GF-D8 (cell line): ENCODE measurements at places on chromosomes 1 and 21.

DNA sequence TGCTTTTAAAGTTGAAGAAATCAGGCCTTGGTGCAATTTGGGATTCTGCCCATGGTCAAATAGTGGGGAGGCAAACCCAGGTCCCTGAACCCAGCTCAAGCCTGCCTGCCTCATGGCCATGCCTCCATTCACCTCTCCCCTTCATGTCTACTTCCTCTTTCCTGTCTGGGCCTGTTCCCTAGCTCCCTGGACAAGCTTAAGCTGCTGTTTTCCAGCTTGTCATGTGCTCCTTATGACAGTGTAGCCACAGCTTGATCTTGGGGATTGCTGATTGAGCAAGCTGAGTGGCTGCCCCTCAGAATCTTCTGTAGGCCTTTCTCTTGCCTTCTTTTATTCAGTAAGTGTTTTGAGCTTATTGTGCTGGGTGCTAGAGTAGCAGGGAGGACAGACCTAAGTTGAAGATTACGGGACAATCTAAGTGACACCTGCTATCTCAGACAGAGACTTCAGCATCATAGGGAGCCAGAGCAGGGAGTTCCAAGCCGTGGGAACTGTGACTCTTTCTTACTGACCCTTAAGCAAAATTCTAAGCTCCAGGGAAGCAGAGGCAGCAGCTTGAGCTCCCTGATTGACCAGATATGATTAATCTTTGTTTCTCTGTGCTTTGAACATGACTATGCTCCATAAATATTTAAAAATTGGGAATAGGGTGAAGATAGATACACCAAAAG, 520 bp upstream of the MR1 start:
- peak; percentile 64 for DNase-seq

DNA sequence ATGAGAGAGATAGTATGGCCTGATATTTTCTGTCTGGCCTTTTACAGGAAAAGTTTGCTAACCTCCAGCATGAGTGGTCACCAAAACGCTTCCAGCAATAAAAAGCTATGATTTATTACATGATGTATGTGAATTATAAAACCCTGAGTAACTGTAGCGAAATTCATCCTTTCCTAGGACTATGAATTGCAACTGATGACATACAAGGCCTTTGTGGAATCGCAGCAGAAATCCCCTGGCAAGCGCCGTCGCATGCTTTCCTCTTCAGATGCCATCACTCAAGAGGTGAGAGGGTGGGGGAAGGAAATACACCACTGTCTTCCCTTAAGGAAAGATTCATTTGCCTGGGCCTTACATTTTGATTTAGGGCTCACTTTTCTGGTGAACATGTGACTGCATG, 117.9 kb downstream of the MACF1 start:
- DNase-seq = no peak

DNA sequence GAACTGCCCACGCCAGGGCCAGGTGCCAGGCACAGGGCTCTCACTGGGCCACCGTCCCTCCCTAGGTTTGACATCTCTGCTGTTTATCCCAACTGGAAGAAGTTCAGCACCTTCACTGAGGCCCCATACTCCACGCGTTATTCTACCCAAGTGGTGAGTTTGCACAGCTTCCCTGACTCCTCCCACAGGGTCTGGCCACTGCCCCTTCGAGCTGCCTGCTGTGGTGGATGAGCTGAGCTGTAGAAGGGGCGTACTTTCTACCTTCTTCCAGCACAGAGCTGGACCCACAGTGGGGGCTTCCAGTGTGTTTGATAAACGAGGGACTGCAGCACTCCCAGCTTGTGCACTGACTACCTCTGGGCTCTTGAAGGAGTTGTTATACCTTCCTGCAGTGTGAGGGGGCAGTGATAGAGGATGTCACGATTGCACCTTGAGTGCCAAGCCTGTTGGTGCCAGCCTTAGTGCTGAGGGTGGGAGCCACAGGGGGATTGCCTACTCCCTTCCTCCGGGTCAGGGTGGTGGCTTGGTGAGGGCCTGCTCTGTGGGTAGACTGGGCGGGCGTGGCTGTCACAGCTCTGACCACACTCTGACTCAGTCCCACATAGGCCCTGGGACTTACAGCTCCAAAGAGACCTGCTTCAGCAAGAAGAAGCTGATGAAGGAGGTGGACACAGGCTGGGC, 5.9 kb upstream of the TTC22 start:
- DNase-seq = no peak

DNA sequence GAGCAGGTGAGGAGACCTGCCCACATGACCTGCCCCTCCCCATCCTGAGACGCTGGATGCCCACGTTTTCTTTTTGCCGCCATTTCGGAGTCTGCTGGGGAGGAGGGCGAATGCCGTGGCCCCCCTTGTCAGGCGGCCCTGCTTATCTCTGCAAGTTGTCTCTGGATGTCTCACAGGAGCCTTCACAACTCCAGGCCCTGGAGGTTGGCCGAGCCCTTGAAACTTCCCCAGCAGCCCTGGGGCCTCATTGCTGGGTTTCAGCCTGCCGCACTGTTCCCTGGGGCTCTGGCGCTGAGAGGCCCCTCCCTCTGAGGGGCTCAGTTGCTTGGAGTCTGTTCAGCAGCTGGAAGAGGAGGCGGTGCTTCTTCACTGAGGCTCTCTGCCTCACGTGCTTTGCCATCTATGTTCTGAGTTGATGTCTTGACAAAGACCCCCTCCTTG, 29.8 kb upstream of the ZBTB21 start:
- no peak for DNase-seq

- no peak for DNase-seq
These were observed 13.7 kb upstream of the LBR start for GRCh38 chr1:225441314-225442122.

DNA sequence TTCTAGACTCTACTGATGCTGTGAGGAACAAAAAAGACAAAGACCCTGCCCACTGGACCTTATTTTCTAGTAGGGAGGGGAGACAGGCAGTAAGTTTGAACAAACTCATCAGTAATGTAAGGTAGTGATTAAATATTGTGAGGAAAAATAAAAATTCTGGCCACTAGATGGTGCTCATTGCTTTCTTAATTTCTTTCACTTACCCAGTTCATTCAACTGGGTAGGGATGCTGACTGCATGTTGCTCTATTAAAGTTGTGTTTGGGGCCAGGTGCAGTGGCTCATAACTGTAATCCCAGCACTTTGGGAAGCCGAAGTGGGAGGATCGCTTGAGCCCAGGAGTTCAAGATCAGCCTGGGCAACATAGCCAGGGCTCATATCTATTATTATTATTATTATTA, 6.3 kb upstream of the KYAT3 start:
- peak; percentile 38 for DNase-seq

DNA sequence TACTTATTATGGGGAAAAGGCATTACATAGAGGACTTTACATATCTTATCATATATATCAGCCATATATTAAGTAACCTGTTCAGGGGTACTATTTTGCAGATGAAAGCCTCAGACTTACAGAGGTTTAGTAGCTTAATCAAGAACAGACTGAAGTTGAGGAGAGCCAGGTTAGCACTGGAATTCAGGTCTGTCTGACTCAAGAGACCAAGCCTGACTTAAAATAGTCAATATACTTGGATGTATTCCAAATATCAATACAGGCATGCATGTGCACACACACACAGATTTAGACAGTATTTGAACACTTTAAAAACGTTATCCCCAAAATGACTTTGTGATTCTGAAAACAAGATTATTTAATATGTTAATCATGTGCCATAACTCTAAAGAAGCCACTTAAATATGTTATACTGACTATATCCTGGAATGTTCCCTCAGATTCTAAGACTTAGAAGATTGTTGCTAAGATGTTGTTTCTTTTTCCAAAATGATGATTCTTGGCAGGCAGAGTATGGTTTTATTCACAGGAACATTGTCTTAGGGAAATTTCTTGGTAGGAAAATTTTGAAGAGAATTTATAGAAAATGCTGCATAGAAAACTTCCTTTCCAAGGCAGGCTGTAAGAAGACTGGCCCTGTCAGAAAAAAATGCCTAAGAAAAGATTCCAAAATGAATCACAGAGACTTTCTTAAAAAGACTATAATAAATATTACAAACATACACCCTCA, 61.6 kb downstream of the ADAMTS1 start:
- DNase-seq = no peak

DNA sequence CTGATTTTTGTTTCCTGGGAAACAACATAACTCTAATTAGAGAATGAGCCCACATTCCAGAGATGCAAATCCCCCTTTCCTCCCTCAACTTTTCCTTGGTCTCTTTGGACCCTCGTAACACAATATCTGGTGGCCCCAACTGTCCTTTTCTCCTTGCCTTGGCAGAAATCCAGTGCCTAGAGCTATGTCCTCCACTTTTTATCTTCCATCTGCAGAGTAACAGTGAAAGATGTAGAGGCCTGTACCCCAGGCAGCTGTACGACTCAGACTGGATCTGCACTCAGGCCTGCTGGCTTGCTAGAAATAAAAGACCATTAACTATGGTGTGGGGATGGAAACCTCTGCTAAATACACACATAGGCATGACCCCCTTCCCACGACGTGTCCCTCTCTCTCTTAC, 72.0 kb downstream of the WARS2 start:
- no peak for DNase-seq

GRCh38 chr1:112256411-112256810, 139.6 kb upstream of the CTTNBP2NL start:
- no peak for DNase-seq

- no peak for DNase-seq
These were observed 8.6 kb downstream of the CACNA1S start for GRCh38 chr1:201103666-201104065.

- no peak for DNase-seq
These were observed 42.8 kb downstream of the CAPN9 start for GRCh38 chr1:230790026-230790425.

- DNase-seq = no peak
These were observed 129.7 kb downstream of the DUSP10 start for GRCh38 chr1:221612047-221612777.

- no peak for DNase-seq
These were observed 22.8 kb upstream of the TSPEAR start for GRCh38 chr21:44734026-44734745.

DNA sequence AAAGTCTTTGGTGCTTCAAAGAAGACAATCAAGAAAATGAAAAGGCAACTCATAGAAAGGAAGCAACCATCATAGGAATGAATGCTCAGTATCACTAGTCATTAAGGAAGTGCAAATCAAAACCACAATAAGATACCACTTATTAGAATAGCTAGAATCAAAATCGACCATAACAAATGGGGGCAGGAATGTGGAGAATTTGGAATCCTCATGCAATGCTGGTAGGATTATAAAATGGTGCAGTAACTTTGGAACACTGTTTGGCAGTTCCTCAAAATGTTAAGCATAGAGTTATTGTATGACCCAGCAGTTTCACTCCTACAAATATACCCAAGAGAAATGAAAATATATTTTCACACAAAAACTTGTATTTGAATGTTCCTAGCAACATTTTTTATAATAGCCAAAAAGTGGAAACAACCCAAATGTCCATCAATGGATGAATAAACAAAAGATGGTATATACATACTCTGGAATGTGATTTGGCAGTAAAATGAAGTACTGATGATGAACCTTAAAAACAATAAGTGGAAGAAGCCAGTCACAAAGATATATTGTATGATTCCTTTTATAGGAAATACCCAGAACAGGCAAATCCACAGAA, 105.6 kb downstream of the MIS18A start:
- no peak for DNase-seq

- no peak for DNase-seq
These were observed 10.2 kb downstream of the ERG start for GRCh38 chr21:38487901-38488639.

DNA sequence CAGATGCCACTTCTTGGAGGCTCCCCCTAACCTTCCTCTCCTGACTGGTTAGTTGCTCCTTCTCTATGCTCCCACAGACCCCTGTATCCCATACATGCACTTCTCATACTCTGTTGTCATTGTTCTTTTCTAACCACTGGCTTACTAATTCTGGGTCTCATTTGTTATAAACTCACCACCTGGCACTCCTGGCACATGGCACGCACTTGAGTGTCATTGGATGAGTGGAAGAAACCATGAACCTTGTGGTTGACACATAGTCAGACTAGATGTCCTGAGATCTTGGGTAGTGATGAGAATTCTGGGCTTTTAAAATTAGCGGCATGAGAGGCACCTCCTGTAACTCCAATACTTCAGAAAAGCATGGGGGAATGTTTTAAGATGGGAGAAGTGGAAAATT, 49.3 kb downstream of the TRIM62 start:
- no peak for DNase-seq

DNA sequence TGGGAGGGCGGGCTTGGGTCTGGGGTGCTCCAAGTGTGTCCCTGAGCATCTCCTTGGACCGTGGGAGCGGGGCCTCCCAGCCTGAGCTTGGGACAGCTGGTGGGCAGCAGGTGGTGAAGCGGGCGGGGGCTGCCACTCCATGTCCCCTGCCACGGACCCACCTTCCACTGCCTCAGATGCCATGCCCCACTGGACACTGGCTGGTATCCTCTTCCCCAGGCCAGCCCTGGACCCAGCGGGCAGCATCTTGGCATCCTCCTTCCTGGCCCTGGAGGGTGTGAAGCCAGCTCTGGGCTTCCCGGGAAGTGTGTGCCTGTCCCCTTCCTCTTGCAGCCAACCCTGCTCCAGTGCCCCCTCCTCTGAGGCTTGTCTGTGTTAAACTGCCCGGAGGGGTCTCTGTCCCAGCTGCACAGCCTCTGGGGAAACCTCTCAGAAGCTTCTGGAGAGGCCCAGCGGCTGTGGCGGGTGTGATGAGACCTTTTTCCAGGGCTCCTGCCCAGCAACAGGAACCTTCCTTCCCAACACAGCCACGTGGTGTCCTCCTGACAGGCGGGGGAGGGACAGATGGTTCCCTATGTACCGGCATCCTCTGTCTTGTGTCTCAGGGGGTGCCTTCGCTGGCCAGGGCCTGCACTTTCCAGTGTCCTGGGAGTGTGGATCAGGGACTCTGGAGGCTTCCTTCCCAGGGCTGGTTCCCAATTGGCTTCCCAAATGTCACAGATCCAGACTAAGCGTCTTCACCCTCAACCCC, 81.6 kb upstream of the DISP3 start:
- DNase-seq = no peak

GRCh38 chr21:44965251-44966022, 25.6 kb downstream of the SLX9 start:
- peak; percentile 55 for DNase-seq

DNA sequence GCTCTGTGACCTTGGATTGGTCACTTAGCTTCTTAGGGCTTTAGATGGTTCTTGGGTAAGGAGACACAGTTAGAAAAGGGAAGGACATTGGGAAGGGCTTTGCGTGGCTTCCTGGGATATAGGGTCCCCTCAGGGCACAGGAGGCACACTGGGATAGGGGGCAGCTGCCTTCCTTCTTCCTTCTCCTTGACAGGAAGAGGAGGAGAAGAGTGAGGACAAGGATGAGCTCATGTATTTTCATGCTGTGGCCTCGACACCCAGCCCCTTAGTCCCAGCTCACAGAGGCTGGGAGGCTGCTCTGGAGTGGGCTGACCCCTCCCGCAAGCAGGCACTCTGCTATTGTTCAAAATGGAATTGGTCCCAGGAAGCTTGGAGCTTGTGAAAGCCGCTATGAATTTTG, 45.7 kb upstream of the POU3F1 start:
- DNase-seq = no peak

- DNase-seq = no peak
These were observed 10.5 kb downstream of the ARID1A start for GRCh38 chr1:26706315-26706714.

DNA sequence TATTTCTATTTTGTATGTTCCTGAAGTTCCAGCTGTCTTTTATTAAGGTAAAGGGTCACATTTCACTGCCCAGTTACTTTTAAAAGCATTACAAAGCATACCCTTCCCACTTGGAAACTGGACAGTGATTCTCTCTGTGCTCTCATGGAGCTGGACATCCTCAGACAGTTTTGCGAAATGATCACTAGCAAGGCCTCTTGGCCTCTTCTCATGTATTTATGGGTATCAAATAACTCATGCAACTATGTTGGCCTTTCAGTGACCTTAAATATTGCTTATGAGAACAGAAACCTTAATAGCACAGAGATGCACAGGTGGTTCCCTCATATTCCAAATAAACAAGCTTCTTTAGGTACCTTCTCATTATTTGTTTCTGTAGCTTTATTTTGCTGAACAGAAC, 7.9 kb upstream of the AMPD1 start:
- DNase-seq = no peak
